ENCODE measurements at places on chromosomes 1 and 21.

GRCh38 chr21:45478115-45478801 is 64.0 kb downstream of the SLC19A1 start:
- peak overlapping the region; percentile 41 for H3K4me3 ChIP-seq
- H3K27me3 ChIP-seq = no peaks in the 10 kb centered on the region
- peak; percentile 84 for DNase-seq
- peaks cover 19% of the 10 kb centered on the region for H3K4me1 ChIP-seq
- peak overlapping the region; percentile 38 for H3K27ac ChIP-seq

GRCh38 chr1:34101151-34101550 is 63.9 kb downstream of the CSMD2 start:
- DNase-seq = no peak
- no peak overlapping the region for H3K4me3 ChIP-seq
- no peaks in the 10 kb centered on the region for H3K36me3 ChIP-seq
- H3K27me3 ChIP-seq = peaks cover 3% of the 10 kb centered on the region
- H3K27ac ChIP-seq = no peak overlapping the region
- no peaks in the 10 kb centered on the region for H3K4me1 ChIP-seq

DNA sequence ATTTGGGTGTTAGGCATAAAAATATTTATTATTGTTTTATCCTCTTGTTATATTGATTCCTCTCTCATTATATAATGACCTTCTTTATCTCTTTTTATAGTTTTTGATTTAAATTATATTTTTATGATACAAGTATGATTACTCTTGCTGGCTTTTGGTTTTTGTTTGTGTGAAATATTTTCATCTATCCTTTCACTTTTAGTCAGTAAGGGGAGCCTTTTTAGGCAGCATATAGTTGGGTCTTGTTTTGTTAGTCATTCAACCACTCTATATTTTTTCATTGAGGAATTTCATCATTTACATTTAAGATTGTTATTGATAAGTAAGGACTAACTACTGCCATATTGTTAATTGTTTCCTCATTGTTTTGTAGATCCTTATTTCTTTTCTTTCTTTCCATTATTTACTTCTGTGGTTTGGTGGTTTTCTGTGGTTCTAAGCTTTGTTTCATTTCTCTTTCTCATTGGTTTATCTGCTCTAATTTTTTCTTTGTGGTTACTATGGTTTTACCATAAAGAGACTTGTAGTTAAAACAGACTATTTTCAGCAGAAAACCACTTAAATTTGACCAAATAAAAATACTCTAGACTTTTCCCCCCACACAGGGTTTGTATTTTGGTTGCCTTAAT is 593.1 kb downstream of the NUF2 start:
- H3K4me3 ChIP-seq = no peak overlapping the region
- H3K36me3 ChIP-seq = no peaks in the 10 kb centered on the region
- DNase-seq = no peak
- no peak overlapping the region for H3K27ac ChIP-seq

DNA sequence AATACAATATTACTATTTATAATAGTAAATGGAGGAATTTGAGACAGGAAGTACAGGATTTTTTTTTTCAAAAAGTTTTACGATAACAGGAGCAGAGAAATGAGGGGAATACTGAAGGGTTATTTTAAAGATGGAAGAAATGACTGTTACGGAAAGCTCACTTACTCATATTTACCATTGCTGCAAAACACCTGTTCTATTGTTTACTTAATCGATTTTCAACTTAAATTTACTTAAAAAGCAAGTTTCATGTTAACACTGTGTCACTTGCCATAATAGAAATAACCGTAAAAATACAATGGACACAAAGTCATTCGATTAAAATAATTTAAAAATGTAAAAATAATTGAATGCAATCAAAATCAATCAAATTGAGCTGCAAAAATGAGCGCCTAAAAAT is 3.4 kb upstream of the EXO1 start:
- no peak overlapping the region for H3K4me3 ChIP-seq
- H3K36me3 ChIP-seq = peaks cover 5% of the 10 kb centered on the region
- H3K27me3 ChIP-seq = peaks cover 4% of the 10 kb centered on the region
- DNase-seq = no peak

GRCh38 chr21:35048183-35048601 is 910 bp downstream of the RUNX1 start:
- H3K4me1 ChIP-seq = peaks cover 77% of the 10 kb centered on the region
- peaks cover 44% of the 10 kb centered on the region for H3K36me3 ChIP-seq
- no peaks in the 10 kb centered on the region for H3K27me3 ChIP-seq
- peak overlapping the region; percentile 95 for H3K27ac ChIP-seq

- peaks cover 4% of the 10 kb centered on the region for H3K27me3 ChIP-seq
- no peak for DNase-seq
- H3K36me3 ChIP-seq = no peaks in the 10 kb centered on the region
- H3K27ac ChIP-seq = no peak overlapping the region
- H3K4me3 ChIP-seq = no peak overlapping the region
- H3K4me1 ChIP-seq = no peaks in the 10 kb centered on the region
Observed at GRCh38 chr21:32248571-32249461, 30.0 kb downstream of the MIS18A start.

- no peak overlapping the region for H3K27ac ChIP-seq
- no peaks in the 10 kb centered on the region for H3K27me3 ChIP-seq
- no peak for DNase-seq
- H3K4me1 ChIP-seq = no peaks in the 10 kb centered on the region
- H3K36me3 ChIP-seq = peaks cover 28% of the 10 kb centered on the region
- H3K4me3 ChIP-seq = no peak overlapping the region
Observed at GRCh38 chr1:40049725-40050124, 9.2 kb downstream of the CAP1 start.

DNA sequence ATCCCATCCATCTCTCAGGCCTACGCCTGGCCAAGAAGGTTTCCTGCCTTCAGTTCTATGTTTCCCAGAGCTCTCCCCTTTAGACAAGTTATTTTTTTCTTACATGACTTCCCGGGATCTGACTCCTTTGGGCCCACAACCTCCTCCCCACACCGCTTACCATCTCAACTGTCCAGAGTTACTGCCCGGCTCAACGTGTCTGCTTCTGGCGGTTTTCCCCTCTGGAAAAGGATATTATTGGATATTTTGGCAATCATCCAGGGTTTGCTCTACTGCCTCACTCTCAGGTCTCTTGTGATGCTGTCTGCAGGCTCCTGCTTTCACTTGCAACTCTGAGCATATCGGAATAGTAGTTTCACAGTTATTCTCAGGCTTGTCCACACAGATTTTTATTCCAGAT is 318.2 kb upstream of the CAMK1G start:
- H3K27ac ChIP-seq = no peak overlapping the region
- no peak overlapping the region for H3K4me3 ChIP-seq
- no peak for DNase-seq
- no peaks in the 10 kb centered on the region for H3K4me1 ChIP-seq
- H3K36me3 ChIP-seq = no peaks in the 10 kb centered on the region
